ENCODE measurements at places on chromosomes 1 and 21. TPM values are rescaled to one million over a fixed set of nuclear protein-coding genes. Genes with fewer than 3 reads are reported as not detected.

GRCh38 chr1:59292562-59292961 lies 4.3 kb upstream of the FGGY start:
- peak; percentile 83 for DNase-seq

DNA sequence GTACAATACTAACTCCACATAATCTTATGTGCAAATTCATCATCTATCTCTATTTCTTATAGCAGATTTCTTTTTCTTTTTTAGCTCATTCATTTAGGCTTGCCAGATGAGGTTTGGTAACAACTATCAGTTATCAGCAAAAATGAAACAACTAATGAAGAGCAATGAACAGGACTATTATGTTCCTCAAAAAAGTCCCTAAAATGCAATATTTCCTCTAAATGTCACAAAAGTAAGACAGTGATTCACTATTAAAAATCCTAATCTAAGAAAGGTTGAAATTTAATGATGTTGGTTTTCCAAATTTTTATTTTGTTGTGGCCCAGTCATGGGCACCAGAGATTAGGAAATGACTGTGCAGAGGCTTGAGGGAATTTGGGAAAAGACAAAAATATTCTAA lies 135.3 kb downstream of the PPIAL4G start:
- DNase-seq, result no peak

DNA sequence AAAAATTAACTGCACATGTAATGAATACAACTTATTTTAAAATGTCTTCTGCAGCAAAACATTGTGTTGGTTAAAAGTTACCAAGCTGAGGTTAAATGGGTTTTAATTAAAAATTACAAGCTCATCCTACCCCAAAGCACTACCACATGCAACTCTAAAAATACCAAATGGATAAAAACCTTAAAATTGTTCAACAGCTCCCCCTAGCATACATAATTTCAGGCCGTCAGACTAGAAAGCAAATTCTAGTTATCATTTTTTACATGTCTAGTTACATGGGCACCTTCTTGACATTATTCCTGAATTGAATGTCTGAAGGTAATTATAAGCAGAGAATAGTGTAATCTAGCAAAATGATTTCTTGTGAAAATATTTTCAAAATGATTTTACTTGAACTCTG lies 176.5 kb downstream of the C1orf21 start:
- DNase-seq, result peak; percentile 59

DNA sequence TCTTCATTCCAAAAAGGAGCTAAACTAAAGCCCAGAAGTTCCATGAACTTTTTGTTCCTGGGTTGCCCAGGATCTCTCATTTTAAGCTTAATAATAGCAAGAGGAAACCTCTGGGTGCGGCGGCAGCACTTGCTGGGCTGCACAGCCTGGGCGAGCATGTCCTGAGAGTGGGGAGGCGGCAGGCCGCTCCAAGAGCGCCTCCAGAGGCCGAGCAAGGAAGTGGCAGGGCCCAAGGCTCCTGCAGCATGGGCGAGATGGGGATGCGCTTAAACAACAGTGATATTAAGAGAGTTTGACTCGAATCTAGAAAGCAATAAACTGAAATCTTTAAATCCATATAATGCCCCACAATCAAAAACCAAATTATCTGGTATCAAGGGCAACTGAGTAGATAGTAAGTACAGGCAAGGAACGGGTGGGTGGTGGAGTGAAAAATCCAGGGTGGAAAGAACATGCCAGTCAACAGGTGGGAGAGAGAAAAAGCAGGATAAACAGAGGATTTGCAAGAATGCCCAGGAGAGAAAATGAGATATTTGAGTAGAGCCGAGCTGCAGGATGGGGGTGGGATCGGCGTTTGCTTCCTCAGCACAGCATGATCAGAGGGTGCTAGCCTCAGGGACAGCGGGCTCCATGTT lies 14.1 kb upstream of the TNR start:
- peak; percentile 13 for DNase-seq

- DNase-seq, result no peak
These were observed 450 bp downstream of the ARHGAP30 start for GRCh38 chr1:161069241-161069640.

DNA sequence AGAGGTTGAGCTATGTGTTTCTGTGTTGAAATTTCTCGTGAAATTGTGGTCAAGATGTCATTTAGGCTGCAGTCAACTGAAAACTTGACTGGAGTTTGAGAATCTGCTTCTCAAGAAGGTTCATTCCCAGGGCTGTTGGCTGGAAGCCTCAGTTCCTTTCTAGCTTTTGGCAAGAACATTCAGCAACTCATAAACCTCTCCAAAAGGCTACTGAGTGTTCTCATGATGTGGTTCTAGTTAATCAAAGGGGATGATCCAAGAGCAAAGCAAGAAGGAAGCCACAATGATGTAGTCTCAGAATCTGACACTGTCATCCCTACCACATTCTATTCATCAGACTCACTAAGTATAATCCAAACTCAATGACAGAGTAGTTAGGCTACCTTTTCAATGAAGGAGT lies 66.6 kb downstream of the SPATA6 start:
- peak; percentile 8 for DNase-seq

DNA sequence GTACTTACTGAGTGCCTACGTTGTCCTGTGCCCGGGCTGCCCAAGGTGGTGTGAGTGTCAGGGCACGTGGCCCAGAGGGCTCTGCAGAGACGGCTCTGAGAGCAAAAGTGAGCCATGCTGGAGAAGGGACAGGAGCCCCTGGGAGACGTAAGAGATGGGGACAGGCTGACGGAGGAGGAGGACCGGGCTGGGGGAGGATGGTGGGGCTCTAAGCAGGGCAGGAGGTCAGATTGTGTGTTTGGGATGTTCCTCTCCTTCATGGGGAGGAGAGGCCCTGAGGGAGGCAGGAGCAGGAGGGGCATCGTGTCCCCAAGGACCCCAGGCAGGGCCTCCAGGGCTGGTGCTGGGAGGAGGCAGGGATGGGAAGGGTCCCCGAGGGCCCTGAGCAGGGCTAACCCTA lies 158.9 kb downstream of the PCBP3 start:
- DNase-seq, result no peak

DNA sequence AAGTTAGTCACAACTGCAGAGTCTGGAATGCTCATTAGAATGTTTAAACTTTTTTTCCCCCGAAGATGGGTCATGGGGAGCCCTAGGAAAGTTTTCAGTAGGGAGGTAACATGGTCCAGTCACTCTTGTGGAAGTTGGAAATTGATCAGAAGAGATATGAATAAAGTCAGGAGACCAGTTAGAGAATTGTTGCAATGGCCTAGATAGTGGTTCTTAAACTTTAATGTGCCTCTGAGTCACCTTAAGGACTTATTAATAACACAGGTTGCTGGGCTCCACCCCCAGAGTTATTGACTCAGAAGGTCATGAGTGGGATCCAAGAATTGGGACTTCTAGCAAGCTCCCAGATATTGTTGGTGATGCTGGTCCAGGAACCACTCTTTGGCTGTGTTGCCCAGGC lies 3.2 kb upstream of the TFAP2E start:
- DNase-seq, result no peak

The AGT gene
- 8.4 TPM for total RNA-seq

GRCh38 chr1:153849487-153850185 lies 73.1 kb downstream of the GATAD2B start:
- no peak for DNase-seq

GRCh38 chr1:181222972-181223505 lies 134.5 kb downstream of the IER5 start:
- peak; percentile 3 for DNase-seq

DNA sequence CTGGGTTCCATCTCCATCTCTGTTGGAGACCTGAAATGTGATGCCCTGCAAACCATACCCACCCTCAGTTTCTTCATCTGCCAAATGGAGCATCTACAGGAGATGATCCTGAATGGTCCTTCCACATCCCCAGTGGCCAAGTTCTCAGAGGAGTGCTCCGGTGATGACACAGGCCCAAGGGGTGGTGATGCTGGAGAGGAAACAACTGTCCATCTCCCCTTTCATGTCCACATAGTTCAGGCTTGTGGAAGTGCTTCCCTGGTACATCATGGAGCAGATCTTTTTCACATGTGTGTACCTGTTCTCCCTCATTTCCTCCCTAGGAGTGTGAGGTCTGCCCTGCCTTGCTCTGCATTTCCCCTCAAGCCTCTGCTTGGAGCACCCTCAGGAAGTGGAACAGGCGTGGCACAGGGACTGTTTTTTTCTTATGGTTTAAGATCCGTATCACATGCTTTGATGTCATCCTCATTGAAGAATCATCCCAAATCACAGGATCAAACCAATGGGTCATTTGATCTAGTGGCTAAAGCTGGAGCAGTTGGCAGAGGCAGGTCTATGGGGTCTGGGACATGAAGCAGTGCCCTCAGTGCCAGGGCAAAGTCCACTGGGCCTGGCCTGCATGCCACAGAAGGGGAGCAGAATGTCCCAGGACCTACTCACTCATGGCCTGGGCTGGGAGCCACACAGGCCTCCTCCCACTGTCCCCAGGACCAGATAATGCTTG lies 8.2 kb upstream of the TRIM63 start:
- no peak for DNase-seq

The MCOLN3 gene
- total RNA-seq, result 1.1 TPM

The LIPI gene
- total RNA-seq, result not detected

- peak; percentile 81 for DNase-seq
These were observed 67.3 kb upstream of the AKT3 start for GRCh38 chr1:243917177-243917862.
